ENCODE measurements at places on chromosomes 5 and 9.

GRCh38 chr9:109454601-109455155 lies 43.4 kb downstream of the PTPN3 start:
- H3K27ac ChIP-seq, result no peak overlapping the region
- no peak overlapping the region for H3K4me3 ChIP-seq
- H3K27me3 ChIP-seq, result peaks cover 47% of the 10 kb centered on the region

DNA sequence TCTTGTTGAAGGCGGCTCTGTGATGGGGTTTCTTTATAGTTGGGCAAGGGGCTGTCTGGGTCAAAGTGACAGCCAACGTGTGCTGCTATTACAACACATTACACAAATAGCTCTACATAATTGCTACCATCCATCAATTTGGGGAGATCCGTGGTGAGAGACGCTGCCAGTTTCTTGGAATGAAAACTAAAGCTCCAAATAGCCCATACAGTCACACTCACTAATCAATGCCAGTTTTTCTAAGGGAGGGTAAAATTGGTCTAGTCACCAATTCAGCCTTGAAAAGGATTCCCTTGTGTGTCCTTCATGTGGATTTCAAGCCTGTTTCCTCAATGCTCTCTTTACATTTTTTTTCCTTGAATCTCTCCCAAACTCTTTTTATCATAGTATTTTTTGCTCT lies 343.3 kb upstream of the KLF4 start:
- no peak for DNase-seq
- no peaks in the 10 kb centered on the region for H3K4me1 ChIP-seq
- H3K27ac ChIP-seq, result no peak overlapping the region
- no peaks in the 10 kb centered on the region for H3K36me3 ChIP-seq
- no peak overlapping the region for H3K4me3 ChIP-seq
- H3K27me3 ChIP-seq, result no peaks in the 10 kb centered on the region

GRCh38 chr5:124301850-124302249 lies 444.6 kb downstream of the ZNF608 start:
- DNase-seq, result no peak
- no peaks in the 10 kb centered on the region for H3K36me3 ChIP-seq
- no peak overlapping the region for H3K4me3 ChIP-seq
- H3K4me1 ChIP-seq, result no peaks in the 10 kb centered on the region

DNA sequence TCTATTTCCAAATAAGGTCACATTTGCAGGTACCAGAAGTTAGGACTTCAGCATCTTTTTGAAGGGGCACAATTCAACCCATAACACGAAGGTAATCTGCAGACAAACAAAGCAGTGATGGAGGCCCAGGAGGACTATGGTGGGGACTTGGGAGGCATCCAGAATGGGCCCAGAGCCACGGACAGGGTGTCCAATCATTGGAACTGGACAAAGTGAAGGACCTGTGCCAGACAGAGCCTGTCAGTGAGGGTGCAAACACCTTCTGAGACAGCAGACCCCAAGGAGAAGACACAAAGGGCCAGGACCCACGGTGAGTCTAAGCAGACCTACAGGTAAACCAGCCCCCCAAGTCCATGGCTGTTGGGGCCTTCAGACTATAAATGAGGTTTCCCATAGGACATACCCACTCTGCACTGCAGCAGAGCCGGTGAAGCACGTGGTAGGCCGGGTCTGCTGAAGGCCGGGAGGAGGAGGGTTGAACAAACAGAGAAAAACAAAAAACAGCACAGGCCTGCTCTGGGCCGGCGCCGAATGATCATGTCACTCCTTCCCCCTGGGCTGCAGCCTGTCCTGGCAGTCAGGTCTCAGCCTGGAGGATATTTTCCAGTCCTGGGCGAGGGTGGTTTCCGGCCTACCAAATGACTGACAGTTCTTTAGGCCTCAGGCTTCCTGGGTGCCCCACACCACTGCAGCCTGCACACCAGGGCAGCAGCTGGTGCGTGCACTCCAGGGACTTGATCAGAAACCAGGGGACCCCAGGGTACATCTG lies 84.4 kb downstream of the COL23A1 start:
- H3K36me3 ChIP-seq, result no peaks in the 10 kb centered on the region
- no peak for DNase-seq

- peaks cover 16% of the 10 kb centered on the region for H3K27me3 ChIP-seq
- no peak overlapping the region for H3K4me3 ChIP-seq
- H3K36me3 ChIP-seq, result no peaks in the 10 kb centered on the region
- no peak for DNase-seq
- H3K4me1 ChIP-seq, result no peaks in the 10 kb centered on the region
- H3K27ac ChIP-seq, result no peak overlapping the region
Observed at GRCh38 chr5:66718374-66719002, 122.3 kb downstream of the MAST4 start.

- no peak overlapping the region for H3K27ac ChIP-seq
- peaks cover under 1% of the 10 kb centered on the region for H3K36me3 ChIP-seq
- no peaks in the 10 kb centered on the region for H3K27me3 ChIP-seq
- no peak for DNase-seq
- no peak overlapping the region for H3K4me3 ChIP-seq
- no peaks in the 10 kb centered on the region for H3K4me1 ChIP-seq
Observed at GRCh38 chr5:127970854-127971425, 112.6 kb upstream of the SLC12A2 start.

DNA sequence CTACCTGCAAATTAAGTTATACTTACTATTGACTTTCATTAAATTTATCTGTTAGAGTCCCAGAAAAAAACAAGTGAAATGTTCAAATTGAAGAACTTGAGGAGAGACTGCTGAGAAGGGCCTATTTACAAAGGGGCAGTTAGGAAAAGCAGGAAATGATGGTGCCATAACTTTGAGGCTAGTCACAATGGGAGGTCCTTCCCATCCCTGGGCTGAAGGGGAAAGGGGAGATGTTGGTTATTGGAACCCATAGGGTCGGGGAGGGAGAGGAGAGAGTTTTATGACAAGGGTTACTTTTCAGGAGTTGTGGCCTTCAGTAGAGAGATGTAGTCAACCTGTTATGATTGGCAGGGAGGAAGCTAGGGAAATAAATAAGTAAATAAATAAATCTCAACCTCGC lies 169.1 kb downstream of the DMRT2 start:
- H3K4me1 ChIP-seq, result no peaks in the 10 kb centered on the region
- no peak overlapping the region for H3K4me3 ChIP-seq
- no peaks in the 10 kb centered on the region for H3K36me3 ChIP-seq
- no peaks in the 10 kb centered on the region for H3K27me3 ChIP-seq
- no peak for DNase-seq

DNA sequence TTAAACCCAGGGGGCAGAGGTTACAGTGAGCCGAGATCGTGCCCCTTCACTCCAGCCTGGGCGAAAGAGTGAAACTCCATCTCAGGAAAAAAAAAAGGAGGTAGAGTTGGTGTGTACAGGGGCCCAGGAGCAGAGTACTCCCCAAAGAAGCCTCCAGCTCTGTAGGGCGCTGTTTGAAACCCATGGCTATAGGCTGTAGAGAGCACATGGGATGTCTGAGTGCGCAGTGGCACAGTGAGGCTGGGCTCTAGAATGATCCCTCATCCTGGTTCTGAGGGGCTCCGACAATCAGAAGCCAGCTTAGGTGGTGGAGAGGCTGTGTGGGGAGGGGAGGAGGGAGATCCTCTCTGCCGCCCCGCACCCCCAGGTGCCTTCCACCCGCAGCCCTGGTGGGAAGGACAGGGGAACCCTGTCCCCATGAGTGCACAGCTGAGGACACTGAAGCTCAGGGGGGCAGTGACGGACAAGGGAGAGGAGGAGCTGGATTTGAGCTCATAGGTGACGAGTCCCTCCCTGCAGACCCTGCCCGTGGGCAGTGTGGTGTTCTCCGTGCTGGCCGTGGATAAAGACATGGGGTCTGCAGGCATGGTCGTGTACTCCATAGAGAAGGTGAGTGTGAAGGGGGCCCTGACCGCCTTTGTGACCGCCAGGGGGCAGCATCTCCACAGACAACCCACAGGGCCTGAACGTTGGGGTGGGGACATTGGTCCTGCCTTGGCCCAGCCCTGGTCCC lies 24.6 kb downstream of the CDHR2 start:
- no peak overlapping the region for H3K4me3 ChIP-seq
- no peaks in the 10 kb centered on the region for H3K36me3 ChIP-seq
- H3K4me1 ChIP-seq, result peaks cover 7% of the 10 kb centered on the region
- H3K27me3 ChIP-seq, result peaks cover 34% of the 10 kb centered on the region

GRCh38 chr5:178677429-178677828 lies 50.6 kb upstream of the CLK4 start:
- H3K36me3 ChIP-seq, result no peaks in the 10 kb centered on the region
- H3K27me3 ChIP-seq, result no peaks in the 10 kb centered on the region
- no peaks in the 10 kb centered on the region for H3K4me1 ChIP-seq

DNA sequence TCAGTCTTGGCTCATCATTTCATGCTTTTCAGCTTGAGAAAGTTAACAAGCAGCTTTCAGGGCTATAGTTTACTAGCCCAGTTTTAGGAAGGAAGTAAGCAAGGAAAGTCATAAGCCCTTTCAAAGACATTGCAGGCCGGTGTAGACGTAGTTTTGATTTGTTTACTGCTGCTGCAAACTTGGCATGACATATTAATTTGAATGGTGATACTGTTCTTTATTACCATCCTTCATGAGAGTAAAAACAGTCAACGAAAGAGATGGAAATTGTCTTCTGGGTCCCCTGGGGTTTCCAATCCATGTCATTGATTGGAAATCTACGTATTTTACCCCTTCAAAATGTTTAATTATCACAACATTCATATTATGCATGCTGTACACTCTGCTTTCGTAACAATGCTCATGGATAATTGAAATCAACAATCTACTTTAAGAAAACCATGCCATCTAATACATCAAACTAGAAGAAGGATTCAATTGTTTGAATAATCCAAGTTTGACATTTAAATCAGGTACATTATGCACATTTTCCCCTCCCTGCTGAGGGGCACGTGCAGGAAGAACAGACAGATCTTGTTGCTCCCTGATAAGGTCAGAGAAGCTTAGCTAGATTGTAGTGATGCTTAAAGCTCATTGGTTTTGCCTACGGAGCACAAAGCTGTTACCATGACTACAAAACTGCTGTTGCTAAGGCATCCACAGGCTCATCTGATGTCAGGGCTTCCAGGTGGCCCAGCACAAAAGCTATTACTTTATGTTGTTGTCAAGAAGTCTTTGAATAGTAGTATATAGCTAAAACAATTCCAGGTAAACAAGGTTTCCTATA lies 139.9 kb upstream of the PRLR start:
- no peak overlapping the region for H3K27ac ChIP-seq
- no peak overlapping the region for H3K4me3 ChIP-seq
- no peaks in the 10 kb centered on the region for H3K4me1 ChIP-seq
- no peak for DNase-seq

Data from activated naive CD4-positive, alpha-beta T cell treated with anti-CD3 and anti-CD28 coated beads, Interleukin-2, amount 10 ng/mL, durations not matched to agents 7 days and 5 days (primary cell).